CMK (cell line): ENCODE measurements at places on chromosomes 16 and 17.

GRCh38 chr17:39738983-39739884 is 1.5 kb downstream of the GRB7 start:
- DNase-seq, result no peak

GRCh38 chr17:76714822-76715495 is 4.2 kb upstream of the MXRA7 start:
- no peak for DNase-seq

- no peak for DNase-seq
These were observed 50.8 kb upstream of the SMIM36 start for GRCh38 chr17:55561973-55562495.

DNA sequence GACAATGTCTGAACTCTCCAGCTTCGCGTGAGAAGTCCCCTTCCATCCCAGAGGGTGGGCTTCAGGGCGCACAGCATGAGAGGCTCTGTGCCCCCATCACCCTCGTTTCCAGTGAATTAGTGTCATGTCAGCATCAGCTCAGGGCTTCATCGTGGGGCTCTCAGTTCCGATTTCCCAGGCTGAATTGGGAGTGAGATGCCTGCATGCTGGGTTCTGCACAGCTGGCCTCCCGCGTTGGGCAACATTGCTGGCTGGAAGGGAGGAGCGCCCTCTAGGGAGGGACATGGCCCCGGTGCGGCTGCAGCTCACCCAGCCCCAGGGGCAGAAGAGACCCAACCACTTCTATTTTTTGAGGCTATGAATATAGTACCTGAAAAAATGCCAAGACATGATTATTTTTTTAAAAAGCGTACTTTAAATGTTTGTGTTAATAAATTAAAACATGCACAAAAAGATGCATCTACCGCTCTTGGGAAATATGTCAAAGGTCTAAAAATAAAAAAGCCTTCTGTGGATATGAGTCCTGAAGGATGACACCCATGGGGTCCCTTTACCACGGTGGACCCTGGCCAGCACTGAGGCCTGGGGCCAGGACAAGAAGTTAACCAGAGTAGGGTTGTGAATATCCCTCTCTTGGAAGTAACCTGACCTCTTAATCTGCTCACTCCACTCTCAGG is 10.5 kb upstream of the ITGAD start:
- DNase-seq, result peak; percentile 54

DNA sequence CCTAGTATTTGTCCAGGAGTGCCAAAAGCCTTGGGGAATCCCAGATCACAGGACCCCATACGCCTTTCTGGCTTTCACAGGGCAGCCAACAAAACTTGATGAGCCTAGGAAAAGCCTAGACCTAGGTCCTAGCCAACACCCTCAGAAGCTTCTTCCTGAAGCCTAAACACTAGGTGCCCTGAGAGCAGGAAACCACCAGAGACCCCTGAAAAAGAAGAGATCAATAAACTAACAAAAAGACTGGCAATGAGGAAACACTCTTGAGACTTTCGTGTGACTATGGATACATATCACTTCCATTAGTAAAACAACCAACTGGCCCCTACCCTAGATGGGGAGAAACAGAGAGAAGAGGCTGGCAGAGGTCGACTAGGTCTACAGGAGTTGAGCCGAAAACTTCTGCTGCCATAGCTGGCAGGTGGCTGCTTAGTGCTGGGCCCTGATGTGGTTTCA is 1.2 kb downstream of the ORMDL3 start:
- DNase-seq, result no peak

GRCh38 chr16:65876624-65877023 is 489.9 kb upstream of the CDH5 start:
- no peak for DNase-seq

- DNase-seq, result no peak
These were observed 1.9 kb upstream of the MLLT6 start for GRCh38 chr17:38702916-38703741.

- no peak for DNase-seq
These were observed 162.8 kb downstream of the FOXL1 start for GRCh38 chr16:86740906-86741799.

GRCh38 chr17:31835984-31836383 is 23.1 kb downstream of the COPRS start:
- DNase-seq, result no peak

DNA sequence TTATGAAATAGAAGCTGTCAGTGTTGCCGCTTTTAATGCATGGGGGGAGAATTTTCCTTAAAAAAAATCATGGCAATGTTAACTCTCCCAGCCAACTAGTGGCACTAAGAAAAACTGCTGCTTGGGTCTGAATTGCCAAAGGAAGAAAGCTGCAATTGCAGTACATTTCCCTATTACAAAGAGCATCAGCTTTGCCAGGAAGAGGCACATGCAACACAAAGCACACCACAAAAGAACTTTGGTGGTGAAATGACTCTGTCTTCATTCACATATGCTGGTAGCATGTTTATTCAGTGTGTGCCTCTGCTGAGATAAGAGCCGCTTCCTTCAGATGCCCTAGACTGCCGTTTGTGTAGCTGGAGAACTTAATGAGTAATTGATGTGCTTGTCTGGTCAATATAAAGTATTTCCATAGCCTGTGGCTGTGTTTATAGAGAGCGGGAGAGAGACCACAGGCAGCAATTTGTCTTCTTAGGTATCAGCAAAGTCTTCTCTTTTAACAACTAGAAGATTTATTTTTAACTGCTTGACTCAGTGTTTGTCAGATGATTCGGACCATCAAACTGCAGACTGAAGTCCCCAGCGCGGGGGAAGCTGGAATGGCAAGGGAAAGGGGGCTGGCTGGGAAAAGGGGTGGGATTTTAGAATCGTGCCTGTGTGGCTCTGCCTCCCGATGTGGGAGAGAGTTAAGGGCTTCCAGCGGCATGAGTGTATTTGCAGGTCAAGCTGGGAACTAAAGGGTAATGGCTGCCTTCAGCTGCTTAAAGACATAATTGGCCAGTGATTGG is 115.1 kb downstream of the MRTFB start:
- no peak for DNase-seq

GRCh38 chr17:39826334-39826733 is 37.8 kb downstream of the IKZF3 start:
- no peak for DNase-seq

DNA sequence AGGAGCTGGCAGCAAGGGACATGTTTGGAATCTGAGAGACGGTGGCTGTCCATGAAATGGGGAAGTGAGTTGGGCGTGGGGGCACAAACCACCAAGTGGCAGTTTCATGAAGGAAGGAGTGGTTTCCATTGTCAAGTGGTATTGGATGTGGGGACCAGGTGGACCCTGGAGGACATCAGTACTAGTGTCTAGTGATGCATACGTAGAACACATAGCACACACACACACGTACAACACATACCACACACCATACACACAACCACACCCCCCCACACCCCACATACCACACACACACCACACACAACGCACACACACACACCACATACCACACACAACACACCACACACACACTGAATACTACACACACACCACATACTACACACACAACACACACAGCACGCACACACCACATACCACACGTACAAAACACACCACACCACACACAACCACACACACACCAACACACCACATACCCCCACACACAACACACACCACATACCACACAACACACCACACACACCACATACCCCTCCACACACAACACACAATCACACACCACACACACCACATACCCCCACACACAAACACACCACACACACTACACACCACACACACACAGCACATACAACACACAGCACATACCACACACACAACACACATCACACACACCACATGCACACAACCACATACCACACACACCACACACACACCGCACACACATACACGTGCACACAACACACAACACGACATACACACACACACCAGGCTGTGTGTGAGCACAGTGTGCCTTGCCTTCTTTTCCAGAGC is 41.1 kb upstream of the GSE1 start:
- DNase-seq, result no peak

DNA sequence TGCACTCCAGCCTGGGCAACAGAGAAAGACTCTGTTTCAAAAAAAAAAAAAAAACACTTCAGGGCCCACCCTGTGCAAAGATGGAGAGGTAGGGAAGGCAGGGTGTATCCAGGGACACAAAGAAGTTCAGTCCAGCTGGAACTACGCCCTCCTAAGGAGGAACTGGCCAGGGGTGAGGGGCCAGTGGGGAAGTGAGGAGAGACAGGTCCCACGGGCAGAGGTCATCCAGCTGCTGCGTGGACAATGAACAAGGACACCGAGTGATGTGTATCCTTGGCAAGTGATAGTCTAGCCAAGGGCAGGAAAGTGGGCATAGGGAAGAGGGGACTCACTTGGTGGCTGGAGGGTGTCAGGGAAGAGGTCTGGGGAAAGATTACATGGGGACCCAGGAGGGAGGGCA is 9.4 kb upstream of the RIPOR1 start:
- DNase-seq, result no peak

- DNase-seq, result no peak
These were observed 4.7 kb downstream of the DNAH17 start for GRCh38 chr17:78572239-78573205.

GRCh38 chr17:72863526-72864211 is 228.8 kb downstream of the SLC39A11 start:
- DNase-seq, result no peak

DNA sequence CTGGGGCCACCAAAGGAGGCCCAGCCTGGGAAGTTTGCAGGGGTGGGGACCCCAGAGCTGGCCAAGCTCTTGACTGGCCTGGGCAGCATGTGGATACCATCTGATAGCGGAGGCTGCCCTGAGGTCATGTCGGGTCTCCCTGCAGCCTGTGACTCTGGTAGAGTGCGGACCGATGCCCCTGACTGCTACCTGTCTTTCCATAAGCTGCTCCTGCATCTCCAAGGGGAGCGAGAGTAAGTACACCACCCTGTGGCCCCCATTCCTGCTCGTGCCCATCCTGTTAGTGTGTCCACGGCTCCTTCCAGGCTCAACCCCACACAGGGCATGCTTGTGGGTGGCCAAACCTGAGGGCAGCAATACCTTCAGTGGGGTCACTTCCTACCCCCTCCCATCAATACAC is 8.0 kb downstream of the CETP start:
- DNase-seq, result no peak

GRCh38 chr17:55437159-55437605 is 15.5 kb upstream of the MMD start:
- DNase-seq, result no peak

DNA sequence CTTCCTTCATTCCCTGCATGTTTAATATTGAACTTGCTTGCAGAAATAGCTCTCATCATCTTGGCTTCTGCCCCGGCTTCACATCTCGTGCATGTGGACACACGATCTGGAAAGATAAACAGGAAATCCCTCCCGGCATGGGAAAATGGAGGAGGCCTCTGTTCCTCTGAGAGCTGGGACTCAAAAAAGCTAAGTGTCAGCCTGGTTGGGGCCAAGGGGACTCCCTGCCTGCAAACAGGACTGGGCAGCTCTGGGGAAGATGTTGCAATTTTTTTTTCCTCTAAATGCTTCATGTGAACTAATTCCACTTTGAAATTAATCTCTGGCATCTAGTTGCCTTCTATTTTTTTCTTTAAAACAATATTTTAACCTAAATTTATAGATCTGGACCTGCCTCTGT is 24.8 kb downstream of the ITPRIPL2 start:
- DNase-seq, result no peak

GRCh38 chr17:39538866-39539265 is 68.9 kb downstream of the NEUROD2 start:
- DNase-seq, result no peak

GRCh38 chr17:74454197-74455024 is 12.0 kb upstream of the CD300A start:
- DNase-seq, result peak; percentile 69

GRCh38 chr17:81871387-81872230 is 472 bp upstream of the ARHGDIA start:
- DNase-seq, result peak; percentile 85

- DNase-seq, result no peak
These were observed 2.8 kb downstream of the SF3B3 start for GRCh38 chr16:70526403-70526802.

- DNase-seq, result no peak
These were observed 26.0 kb upstream of the MPHOSPH6 start for GRCh38 chr16:82195917-82196494.

GRCh38 chr16:83390759-83391158 is 417.0 kb upstream of the HSBP1 start:
- DNase-seq, result no peak

DNA sequence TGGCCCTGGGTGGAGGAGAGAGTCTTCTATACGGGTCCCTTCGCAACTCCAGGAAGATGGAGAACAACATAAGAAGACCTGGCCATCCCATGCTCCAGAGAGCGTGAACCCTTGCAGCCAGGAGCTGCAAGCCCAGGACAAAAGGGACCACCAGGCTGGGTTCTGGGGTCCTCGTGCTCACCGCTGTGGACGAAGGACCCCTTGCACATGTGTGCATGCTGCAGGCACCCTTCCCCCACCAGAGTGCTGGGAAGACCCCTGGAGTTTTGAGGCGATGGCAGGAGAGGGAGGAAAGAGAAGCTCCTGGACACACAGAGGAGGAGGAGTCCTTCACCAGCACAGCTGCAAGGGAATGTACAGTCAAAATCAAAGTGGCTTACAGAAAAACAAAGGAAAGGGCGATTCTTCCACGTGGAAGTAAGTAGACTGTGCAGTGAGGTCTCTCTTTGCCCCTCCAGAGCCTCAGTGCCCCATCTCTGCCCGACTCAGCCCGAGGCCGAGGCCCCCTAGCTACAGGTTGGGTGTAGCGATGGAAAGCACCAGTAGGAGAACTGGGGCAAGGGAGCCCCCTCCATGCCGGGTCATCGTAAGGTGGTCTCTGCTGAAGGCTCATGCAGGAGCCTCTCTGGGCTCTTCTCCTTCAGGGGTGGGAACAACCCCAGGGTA is 51.3 kb downstream of the PIMREG start:
- no peak for DNase-seq
